ENCODE measurements at places on chromosomes 5 and 9.

GRCh38 chr9:128818099-128818838 is at the start of gene ENDOG:
ENDOG (plus strand) TSS chr9:128818500; CDS start chr9:128818685, 185 bp downstream.
- DNase-seq = peak; percentile 99

DNA sequence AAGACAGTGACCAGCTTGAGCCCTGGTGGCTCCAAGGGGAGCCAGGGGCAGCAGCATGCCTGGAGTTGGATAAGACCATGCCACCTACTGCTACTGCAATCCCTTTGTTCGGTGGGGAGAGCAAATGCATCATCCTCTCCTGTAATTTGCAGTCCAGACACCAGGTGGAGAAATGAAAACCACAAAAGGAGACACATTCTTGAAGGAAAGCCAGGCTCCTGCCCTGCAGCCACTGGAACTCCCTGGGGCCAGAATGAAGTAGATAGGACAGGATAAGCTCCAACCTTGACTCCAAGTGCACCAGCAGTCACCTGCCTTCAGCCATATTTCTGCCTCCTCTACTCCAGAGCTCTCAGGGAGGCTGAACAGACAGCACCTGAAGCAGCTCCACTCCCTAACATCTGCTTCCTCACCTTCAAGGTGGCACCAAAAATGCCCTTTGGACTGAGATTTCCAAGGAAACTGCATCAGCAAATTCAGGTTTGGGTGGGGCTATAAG is 65.1 kb upstream of the IQGAP2 start:
- peak; percentile 46 for DNase-seq

DNA sequence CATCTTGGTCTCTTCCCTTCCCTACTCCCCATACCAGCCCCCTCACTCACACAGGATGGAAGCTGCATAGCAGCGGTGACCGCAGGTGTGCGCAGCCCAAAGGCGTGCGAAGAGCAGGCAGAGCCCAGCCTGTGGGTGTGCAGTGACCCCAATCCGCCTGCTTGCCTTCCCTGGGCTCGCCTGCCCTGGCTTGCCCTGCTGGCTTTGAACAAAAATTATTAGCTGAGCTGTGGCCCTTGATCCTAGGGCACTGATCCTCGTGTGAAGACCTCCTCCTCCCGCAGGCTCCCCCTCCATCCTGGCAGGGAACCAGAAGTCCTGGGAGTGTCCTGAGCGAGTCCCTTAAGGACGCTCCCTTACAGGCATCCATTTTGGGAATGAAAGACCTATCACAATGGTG is 31.9 kb downstream of the MORN5 start:
- DNase-seq = no peak

GRCh38 chr9:69584759-69585158 is 87.4 kb downstream of the APBA1 start:
- no peak for DNase-seq

- no peak for DNase-seq
These were observed 36.5 kb upstream of the NTNG2 start for GRCh38 chr9:132125361-132125760.

GRCh38 chr5:16685069-16685468 is 68.3 kb upstream of the RETREG1 start:
- DNase-seq = no peak

DNA sequence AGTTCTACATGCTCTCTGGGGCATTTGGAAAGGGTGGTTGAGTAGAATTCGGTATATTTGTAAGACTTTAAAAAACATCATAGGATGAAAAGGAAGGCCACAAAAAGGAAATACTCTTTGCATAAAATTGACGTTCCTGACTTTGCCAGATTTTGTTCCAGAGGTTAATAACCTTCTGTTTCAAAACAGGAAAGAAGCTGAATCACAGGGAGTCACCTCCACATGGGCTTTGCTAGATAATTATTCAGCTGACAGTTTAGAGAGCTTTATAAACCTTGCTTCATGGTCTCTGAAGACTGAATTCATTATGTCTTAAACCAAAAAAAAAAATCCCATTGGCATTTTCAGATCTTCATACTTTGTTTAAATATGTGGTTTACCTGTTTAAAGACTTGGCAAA is 203.7 kb downstream of the SEMA6A start:
- no peak for DNase-seq

DNA sequence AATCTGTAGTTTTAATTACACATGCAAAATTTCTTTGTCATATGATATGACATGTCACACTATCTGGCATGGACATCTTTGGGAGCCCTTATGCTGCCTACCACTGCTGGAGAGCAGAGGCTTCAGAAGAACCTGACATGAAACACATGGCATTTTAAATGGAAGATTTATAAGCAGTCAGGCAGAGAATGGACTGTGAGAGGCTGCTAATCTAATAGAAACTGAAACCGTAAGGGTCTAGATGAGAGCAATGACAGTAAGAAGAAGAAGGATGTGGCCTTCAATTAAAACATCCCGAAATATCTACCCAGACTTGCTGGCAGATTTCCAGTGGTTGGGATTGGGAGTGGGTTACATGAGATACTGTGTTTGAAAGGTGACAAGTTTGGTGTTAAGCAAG is 149.8 kb downstream of the MACIR start:
- no peak for DNase-seq

- no peak for DNase-seq
These were observed 13.6 kb downstream of the NIPAL4 start for GRCh38 chr5:157473383-157474320.

GRCh38 chr9:22742401-22742800 is 295.8 kb downstream of the DMRTA1 start:
- no peak for DNase-seq

- DNase-seq = peak; percentile 19
These were observed 136.9 kb upstream of the EGFLAM start for GRCh38 chr5:38121420-38121819.

DNA sequence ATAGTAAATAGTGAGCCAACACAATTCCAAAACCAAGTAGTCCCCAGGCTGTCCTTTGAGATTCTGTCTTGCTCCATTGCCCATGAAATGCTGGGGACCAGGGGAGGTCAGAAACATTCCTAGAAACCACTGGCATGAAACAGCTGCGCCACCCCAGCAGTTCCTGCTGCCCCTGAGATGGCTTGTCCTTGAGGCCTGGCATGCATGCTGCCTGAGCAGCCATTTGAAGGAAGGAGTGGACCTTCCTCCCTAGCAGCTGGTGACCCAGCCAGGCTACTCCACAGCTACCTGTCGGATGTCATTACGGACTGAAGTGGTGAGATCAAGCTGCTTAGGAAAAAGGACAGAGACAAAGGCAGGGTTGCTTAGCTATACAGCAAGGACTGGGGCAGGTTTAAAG is 260.6 kb downstream of the DENND1A start:
- DNase-seq = no peak

- no peak for DNase-seq
These were observed 41.3 kb downstream of the SHB start for GRCh38 chr9:38027714-38028113.

DNA sequence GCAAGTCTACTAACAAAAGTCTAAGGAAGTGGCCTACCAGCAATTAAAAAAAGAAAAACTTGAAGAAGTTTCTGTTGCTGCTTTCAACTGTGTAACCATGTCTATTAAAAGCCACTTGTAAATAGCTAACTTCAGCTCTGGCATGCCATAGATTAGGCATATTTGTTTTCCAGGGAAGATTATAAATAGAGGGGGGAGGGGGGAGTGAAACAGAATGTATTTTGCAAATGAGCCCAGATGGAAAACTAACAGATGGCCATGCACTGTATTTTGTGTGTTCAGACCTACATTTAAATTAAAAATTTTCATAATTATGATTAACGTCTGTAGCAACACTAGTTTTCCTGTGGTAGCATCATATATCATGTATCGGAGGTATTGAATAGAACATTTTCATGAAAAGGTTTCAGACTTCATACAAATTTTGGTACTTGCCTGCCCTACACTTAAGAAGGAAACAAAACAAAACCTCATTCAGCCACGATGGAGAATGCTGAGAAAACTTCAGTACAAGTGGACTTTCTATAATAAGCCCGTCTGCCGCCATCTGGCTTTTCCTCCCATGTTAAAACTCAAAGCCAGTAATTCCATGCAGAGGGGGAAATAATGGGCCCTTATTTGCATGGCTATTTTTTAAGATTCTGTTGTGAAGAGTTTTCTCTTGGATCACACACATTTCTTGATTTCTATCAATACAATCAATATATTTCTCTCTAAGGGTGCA is 220.4 kb upstream of the SMARCA2 start:
- no peak for DNase-seq

DNA sequence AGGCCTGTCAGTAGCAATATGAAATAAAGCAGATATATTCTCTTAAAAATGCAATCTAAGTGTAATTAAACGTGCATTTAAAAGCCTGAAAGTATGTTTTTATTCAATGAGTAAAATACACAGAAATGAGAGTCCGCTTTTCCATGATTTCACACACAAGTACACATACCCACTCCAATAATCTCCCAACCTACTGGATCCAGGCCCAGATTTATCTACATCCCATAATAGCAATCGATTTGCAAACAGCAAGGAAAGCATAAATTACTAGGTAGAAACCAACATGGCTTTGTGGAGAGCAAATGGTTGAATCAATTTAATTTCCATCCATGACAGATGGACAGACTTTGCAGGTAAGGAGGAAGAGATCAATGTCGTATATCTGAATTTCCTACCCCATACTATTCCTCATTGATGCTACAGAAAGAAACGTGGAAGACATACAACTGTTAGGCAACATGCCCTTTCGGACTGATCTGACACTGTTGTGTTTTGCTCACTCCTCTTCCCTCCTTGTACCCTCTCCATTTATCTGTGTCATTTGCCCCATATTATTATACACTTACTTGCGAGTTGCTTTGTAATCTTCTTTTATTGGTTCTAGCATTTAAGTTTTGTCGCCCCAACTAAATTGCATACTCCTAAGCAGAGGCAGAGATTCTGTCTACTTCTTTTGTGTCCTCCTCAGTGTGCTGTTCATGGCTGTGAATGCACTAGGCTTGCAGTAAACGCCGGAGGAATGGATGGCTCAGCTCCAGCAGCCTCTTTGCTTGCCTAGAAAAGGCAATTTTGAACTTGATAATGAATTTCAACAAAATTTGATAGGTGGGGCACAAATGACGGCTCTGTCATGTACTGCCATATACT is 133.6 kb downstream of the NFIB start:
- no peak for DNase-seq

DNA sequence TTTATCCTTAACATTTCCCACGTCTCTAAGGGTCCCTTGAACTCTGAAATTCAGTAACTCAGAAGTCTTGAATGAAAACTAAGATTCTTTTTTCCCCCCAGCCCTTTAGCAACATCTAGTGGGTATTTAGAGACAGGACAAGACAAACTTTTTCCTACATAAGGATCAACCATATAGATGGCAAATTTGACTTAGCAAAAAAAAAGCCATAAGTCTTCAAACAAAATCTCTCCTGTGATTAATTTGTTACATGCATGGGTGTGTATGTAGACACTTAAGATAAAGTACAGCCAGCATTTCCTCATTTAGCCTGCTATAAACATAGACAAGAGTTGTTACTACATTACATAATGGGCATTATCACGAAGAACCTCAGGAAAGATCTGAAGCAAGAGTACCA is 29.1 kb upstream of the ANKRD31 start:
- DNase-seq = peak; percentile 11

- DNase-seq = peak; percentile 30
These were observed 28.2 kb downstream of the YIPF5 start for GRCh38 chr5:144142139-144142823.

DNA sequence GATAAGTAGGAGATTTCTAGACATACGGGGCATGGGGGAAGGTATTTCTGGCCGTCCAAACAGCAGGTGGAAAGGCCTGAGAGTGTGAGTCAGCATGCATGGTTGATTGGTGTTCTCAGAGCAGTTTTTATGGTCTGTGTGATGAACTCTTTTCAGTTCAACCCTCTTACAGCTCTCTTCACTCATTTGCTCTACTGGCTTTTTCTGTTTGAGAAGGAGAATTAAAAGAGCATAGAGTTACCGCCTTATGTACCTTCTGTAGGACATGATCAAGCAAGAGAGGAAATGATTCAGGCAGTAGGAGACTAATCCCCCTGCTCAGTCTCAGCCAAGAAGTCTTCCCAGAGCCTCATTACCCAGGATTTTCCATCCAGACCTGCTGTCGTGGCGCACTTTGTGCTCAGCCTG is 92.4 kb downstream of the PRDM6 start:
- no peak for DNase-seq

DNA sequence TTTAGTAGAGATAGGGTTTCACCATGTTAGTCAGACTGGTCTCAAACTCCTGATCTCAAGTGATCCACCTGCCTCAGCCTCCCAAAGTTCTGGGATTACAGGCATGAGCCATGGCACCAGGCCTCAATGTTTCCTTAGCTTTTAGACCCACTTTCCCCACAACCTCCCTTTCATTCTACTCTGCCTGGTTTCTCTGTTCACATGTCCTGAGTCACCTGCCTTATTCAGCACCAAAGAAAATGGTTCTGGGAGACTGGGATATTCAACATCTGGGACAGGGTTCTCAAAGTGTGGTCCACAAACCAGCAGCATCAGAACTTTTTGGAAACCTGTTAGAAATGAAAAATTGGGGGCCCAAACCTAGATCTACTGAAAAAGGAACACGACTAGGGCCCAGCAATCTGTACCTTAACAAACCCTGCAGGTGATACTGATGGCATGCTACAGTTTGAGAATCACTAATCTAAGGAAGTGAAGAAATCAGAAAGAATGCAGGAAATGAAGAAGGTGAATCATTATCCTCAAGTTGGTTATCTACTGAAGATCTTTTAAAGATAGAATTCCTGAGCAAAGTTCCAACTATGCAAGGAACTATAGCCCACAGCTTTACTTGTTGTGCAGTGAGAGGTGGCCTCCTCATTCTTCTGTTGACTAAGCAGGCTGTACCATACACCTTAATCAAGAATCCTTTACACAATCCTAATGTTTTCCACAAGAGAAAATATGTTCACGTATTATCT is 51.8 kb upstream of the CTNNAL1 start:
- DNase-seq = no peak
